ENCODE measurements at places on chromosomes 13 and 19. TPM values are rescaled to one million over a fixed set of nuclear protein-coding genes. Genes with fewer than 3 reads are reported as not detected.

DNA sequence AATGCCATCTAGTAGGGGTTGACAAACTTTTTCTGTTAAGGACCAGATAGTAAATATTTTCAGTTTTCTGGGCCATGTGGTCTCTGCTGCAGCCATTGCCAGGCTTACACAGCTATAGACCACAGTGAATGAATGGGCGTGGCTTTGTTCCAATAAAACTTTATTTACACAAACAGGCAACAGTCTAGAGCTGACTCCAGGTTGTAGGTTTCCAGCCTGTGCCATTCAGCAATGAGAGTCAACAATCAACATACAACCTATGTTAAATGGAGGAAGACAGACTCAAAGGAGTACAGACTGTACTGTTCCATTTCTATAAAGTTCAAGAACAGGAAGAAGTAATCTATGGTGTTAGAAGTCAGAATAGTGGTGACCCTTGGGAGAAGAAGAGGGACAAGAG lies 15.2 kb upstream of the IZUMO2 start:
- H3K36me3 ChIP-seq, result no peaks in the 10 kb centered on the region
- H3K27me3 ChIP-seq, result no peaks in the 10 kb centered on the region
- H3K4me1 ChIP-seq, result no peaks in the 10 kb centered on the region
- H3K4me3 ChIP-seq, result no peak overlapping the region
- H3K27ac ChIP-seq, result no peak overlapping the region

DNA sequence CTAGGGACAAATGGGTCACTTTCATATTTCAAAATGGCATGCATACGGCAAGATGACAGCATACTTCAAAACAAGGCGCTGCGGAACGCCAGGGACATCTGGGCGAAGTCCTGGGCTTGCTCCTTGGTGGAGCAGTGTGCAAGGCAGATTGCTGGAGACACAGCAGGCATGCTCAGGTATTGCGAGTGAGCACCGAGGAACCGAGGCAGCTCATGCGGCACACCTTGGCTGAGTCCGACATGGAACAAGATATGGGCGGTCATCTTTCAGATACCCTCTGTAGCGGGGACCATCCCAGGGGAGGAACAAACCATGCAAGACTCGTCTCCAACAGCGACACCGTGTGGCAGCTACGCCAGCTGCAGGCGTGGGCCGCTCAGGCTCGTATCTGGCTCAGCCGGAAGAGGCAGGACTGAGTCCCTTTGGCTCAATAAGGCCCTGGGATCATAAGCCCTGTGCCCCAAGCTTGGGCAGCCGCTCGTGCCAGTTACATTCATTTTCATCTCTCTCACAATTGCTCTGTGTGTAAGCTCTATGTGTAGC lies 112.4 kb downstream of the NUFIP1 start:
- no peaks in the 10 kb centered on the region for H3K4me1 ChIP-seq
- no peaks in the 10 kb centered on the region for H3K27me3 ChIP-seq
- DNase-seq, result no peak
- no peak overlapping the region for H3K27ac ChIP-seq

DNA sequence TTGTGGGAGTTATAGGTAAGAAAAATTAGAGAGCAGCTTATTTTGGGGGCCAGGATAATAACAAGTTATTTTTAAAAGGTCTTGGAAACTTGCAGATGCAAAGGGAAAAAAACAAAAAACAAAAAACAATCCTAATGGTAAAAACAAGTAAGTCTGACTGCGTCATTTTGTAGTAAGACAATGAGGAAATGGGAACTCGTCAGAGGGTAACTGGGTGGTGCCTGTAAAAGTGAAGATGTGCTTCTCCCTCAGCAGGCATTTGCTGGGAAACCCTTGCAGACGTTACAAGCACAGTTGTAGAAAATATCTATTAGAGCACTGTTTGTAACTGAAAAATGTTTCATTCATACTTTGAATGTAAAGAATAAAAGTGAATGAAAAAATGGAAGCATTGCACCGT lies 2.2 kb upstream of the TNFSF13B start:
- H3K27me3 ChIP-seq, result no peaks in the 10 kb centered on the region
- H3K27ac ChIP-seq, result no peak overlapping the region
- peaks cover 28% of the 10 kb centered on the region for H3K4me1 ChIP-seq
- no peak for DNase-seq
- H3K4me3 ChIP-seq, result no peak overlapping the region

DNA sequence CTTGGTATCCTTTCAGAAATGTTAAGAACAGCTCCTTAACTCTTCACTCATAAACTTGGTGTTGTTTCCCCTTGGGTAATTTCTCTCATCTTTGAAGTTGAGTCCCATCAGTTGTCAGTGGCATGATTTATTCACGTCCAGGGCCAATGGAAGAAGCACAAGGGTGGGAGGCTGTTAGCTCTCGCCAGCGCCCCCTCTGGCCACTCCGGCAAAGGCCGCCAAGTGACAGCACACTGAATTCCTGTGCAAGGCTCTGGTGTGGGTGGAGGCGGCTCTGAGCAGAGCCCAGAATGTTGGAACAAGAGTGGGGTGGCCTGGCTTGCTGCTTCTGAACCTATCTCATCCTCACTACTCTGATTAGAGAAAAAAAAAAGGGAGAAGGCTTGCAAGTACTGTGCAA lies 13.1 kb upstream of the MEDAG start:
- no peak overlapping the region for H3K27ac ChIP-seq
- no peak overlapping the region for H3K4me3 ChIP-seq
- DNase-seq, result no peak
- no peaks in the 10 kb centered on the region for H3K36me3 ChIP-seq
- H3K27me3 ChIP-seq, result no peaks in the 10 kb centered on the region

- no peaks in the 10 kb centered on the region for H3K27me3 ChIP-seq
- no peak overlapping the region for H3K4me3 ChIP-seq
- no peak overlapping the region for H3K27ac ChIP-seq
- no peaks in the 10 kb centered on the region for H3K36me3 ChIP-seq
These were observed 95.5 kb upstream of the KLHL1 start for GRCh38 chr13:70203661-70204229.

- no peaks in the 10 kb centered on the region for H3K4me1 ChIP-seq
- H3K4me3 ChIP-seq, result no peak overlapping the region
- H3K27me3 ChIP-seq, result no peaks in the 10 kb centered on the region
These were observed 3.2 kb downstream of the CEACAM5 start for GRCh38 chr19:41711376-41712261.

GRCh38 chr13:21344662-21345176 lies 114.4 kb downstream of the ZDHHC20 start:
- peak; percentile 32 for DNase-seq
- no peak overlapping the region for H3K4me3 ChIP-seq
- peaks cover 30% of the 10 kb centered on the region for H3K4me1 ChIP-seq
- H3K27me3 ChIP-seq, result no peaks in the 10 kb centered on the region
- H3K27ac ChIP-seq, result peak overlapping the region; percentile 48

DNA sequence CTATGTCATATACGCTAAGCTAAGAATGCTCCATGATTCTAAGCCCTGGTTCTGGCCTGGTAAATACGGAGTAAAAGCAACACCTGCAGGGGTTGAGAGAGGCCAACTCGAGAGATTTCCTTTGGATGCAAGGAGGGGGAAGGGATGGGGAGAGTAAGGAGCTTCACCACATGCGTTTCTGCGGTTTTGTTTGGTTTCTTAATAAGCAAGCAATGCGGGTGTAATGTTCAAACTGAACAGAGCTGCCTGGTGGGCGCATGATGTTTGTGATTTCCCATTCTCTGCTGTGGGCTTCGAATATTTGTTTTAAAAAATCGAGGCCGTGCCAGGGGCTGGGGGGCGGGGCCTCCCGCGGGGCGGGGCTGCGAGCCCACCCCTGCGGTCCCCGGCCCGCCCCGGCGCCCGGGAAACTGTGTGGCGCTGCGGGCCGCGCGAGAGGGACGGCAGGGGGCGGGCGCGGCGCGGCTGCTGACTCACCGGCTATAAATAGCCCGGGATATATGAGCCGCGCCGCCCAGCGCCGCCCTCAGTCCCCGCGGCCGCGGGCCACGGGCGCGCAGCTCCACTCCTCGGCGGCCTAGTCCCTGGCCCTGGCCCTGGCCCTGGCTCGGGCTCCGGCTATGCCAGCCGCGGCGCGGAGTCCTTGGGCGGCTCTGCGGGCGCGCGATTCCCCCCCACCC lies 5.1 kb downstream of the BBC3 start:
- H3K4me1 ChIP-seq, result peaks cover 41% of the 10 kb centered on the region
- peak overlapping the region; percentile 52 for H3K4me3 ChIP-seq
- H3K36me3 ChIP-seq, result peaks cover 7% of the 10 kb centered on the region
- DNase-seq, result peak; percentile 84
- H3K27ac ChIP-seq, result peak overlapping the region; percentile 80

GRCh38 chr13:44605275-44605674 lies 29.1 kb upstream of the TSC22D1 start:
- H3K4me3 ChIP-seq, result no peak overlapping the region
- no peak for DNase-seq
- H3K27ac ChIP-seq, result no peak overlapping the region

DNA sequence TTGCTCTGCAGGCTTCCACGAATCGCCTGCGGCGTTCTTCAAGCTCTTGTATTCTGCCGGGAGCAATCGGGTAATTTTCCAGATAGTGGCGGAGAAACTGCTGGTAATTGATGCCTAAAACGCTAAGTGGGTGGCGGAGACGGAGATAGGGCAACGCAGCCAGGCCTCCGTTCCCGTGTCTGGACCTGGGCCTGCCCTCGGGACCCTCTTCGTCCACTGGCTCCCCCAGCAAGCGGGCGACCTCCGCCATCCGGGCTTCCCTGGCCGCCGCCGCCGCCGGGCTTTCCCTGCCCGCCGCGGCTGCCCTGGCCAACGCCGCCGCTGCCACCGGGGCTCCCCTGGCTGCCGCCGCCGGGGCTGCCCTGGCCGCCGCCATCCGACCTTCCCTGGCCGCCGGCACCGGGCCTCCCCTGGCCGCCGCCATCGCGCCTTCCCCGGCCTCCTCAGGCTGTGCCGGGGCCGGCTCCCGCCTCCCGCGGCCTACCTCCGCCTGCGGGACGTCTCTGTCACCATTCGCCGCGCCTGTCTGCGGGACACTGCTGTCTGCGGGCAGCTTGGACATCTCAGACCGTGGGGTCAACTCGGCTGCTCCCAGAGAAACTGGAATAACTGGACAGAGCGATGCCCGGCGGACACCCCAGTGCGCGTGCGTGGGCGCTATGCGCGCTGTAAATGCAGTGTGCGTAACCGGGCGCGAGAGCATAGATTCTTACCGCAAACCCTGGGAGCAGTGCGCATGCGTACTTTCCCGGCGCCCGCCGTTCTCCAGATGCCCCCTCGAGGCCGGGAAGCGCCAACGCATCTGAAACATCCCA lies at the start of gene EID2:
Gene EID2 (minus strand): TSS at position 644 of the 815 bp plus-strand sequence. CDS start 82 bp downstream, at position 562.
- H3K36me3 ChIP-seq, result no peaks in the 10 kb centered on the region
- peak within 1 kb of the TSS; percentile 86 for H3K27ac ChIP-seq
- peaks cover 45% of the 10 kb centered on the region for H3K4me1 ChIP-seq
- peak within 1 kb of the TSS; percentile 43 for H3K4me3 ChIP-seq
- no peaks in the 10 kb centered on the region for H3K27me3 ChIP-seq

DNA sequence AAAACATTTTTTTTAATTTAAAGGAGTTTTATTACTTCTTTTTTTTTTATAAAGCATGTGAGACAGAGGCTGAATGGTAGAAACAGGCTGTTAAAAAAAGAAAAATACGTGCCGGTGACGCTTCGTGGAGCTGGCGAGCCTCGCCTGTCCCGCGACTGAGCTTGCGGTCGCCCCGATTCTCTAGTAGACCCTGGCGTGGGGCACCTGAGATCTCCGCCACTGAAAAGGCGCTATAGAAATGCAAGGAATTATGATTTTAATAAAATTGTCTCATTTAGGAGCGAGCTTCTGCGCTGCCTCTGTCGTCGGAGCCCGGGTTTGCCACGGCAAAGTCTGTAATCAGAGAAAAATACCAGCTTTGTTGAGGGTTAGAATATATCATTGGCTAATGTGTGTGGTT lies 18.4 kb downstream of the NFIX start:
- H3K4me3 ChIP-seq, result no peak overlapping the region
- no peaks in the 10 kb centered on the region for H3K36me3 ChIP-seq
- H3K27me3 ChIP-seq, result peaks cover 42% of the 10 kb centered on the region
- no peak for DNase-seq
- H3K27ac ChIP-seq, result no peak overlapping the region
- H3K4me1 ChIP-seq, result peaks cover 26% of the 10 kb centered on the region

DNA sequence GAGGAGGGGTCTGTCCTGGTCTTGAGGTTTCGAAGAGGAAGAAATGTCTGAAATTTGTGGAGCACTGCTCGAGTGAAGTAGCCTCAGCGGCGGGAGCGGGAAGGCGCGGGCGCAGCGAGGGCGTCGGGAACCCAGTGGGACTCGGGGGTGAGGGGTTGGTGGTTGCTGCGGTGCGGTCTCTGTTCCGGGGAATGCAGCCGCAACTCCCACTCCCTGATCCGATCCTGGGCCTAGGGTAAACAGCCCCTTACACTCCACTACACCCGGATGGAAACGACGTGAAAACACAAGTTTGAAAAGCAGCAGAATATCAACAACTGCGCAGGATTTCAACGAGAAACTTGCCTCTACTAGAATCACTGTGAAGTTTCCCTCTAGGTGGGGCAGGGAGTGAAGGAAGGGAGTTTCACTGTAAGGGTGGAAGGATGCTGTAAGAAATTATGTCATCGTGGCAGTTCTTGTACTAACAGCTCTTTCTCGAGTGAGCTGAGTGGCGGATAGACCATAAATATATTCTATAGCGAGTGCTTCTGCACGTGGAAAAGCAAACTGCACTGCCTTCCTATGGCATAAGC lies 2.0 kb upstream of the KLF12 start:
- peaks cover 16% of the 10 kb centered on the region for H3K4me1 ChIP-seq
- peak overlapping the region; percentile 86 for H3K4me3 ChIP-seq
- peak; percentile 54 for DNase-seq
- no peaks in the 10 kb centered on the region for H3K27me3 ChIP-seq

DNA sequence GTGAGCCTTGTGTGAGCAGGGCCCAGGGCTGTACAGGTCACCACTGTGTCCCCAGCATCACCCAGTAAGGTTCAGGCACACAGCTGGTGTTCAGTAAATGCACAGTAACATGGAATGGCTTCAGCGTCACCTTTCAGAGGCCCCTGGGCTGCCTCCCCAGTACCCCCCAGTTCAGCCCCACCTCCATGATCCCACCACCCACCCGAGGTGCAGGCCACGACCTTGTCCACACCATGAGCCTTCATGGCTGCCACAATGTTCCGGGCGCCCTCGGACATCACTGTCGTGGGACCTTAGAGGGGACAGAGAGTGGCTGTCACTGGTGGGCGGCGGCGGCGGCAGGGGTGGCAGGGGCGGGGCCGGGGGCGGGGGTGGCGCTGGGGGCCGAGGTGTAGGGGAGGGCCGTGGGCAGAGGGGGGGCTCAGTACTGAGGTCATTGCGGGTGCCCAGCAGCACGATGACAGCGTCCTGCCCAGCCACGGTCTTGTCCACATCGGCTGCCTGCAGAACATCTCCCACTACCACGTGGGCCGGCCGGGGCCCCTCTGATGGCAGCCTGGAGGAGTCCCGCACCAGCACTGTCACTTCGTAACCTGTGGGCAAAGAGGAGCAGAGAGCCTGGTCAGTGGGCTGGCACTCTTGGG lies 7.5 kb downstream of the BLVRB start:
- no peaks in the 10 kb centered on the region for H3K27me3 ChIP-seq
- H3K27ac ChIP-seq, result no peak overlapping the region
- H3K4me1 ChIP-seq, result no peaks in the 10 kb centered on the region

GRCh38 chr13:29905845-29906244 lies 55.4 kb upstream of the UBL3 start:
- no peak overlapping the region for H3K4me3 ChIP-seq
- no peaks in the 10 kb centered on the region for H3K27me3 ChIP-seq
- no peak for DNase-seq
- H3K36me3 ChIP-seq, result no peaks in the 10 kb centered on the region

- H3K27me3 ChIP-seq, result no peaks in the 10 kb centered on the region
- H3K4me3 ChIP-seq, result no peak overlapping the region
- no peaks in the 10 kb centered on the region for H3K4me1 ChIP-seq
- no peaks in the 10 kb centered on the region for H3K36me3 ChIP-seq
These were observed 112.9 kb upstream of the IRS2 start for GRCh38 chr13:109899316-109899715.

The KIRREL2 gene
- total RNA-seq, result not detected

The GRK1 gene
- not detected for total RNA-seq

The PGLYRP1 gene
- total RNA-seq, result not detected

The SPRY2 gene
- total RNA-seq, result 0.42 TPM

The FUT1 gene
- 0.22 TPM for total RNA-seq

The HSPB6 gene
- not detected for total RNA-seq

The THOP1 gene
- 26.1 TPM for total RNA-seq

The PSG2 gene
- total RNA-seq, result not detected
